ENCODE measurements at places on chromosomes 1 and 21. TPM values are rescaled to one million over a fixed set of nuclear protein-coding genes. Genes with fewer than 3 reads are reported as not detected.

The OR2L13 gene
- not detected for total RNA-seq

GRCh38 chr1:231778009-231778719 is 151.6 kb downstream of the DISC1 start:
- no peak for DNase-seq

The GCSAML gene
- 0.04 TPM for total RNA-seq

DNA sequence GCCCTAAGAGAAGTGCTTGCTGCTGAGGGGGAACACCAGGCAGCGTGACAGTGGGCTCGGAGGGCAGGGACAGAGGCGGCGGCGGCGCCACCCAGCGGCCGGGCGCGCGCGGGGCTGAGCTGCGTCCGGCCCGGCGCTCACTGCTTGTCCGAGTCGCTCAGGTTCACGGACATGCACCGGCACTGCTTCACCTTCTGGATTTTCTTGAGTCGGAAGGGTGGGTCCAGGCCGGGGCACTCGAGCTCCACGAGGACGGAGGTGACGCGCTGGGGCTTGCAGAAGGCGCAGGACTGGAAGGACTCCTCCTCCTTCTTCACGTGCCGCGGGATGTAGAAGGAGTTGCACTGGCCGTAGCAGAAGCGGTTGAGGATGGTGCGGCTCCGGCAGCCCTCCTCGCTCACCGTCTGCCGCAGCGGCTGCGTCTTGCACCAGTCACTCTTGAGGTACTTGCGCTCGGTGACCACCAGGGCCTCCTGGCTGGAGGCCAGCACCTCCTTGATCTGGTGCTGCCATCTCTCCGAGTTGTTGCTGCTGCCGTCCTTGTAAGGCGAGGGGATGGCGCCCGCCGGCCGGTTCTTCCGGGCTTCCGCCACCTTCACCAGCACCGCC is 119.0 kb downstream of the GREM2 start:
- DNase-seq: no peak

DNA sequence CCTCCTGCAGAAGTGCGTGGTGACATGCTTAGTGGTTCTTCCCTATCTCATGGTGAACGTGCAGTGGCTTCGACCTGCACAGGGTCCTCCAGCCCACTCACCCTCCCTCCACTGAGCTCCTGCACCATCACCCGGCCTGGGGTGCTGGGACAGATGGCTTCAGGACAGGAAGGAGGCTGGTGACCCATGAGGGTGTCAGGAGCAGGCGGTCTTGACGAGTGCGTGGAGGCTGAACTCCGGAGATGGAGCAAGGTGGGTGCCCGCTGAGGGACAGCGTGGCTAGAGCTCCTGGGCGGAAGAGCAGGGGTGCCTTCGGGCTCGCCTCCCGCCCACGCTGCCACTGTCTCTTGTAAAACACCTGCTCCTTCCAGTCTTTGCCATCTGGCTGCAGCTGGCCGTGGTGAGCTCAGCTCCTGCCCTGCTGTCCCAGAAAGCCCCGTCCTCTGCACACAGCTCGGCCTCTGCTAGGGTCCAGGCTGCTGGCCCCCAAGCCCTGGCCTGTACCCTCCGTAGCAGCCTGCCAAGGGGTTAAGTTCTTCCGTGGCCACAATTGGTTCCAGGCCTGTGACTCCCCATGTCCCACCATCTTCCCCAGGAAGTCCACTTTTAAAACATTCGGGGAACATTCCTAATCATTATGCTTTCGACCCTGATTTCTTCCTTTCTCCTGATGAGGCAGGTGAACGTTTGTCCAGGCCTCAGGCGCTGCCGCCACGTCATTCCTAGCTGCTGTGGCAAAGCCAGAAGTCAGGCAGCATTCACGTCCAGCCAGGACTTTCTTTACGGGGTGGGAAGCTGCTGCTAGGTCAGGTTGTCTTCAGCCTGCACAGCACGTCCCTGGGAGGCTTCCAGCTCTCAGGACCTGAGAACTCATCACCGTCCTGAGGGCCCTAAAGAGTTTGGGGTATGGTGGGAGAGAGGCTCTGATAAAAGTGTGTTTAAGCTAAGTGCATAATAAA is 8.1 kb downstream of the KRTAP10-1 start:
- no peak for DNase-seq

The CLCA4 gene
- total RNA-seq: not detected

Measured in kidney epithelial cell (primary cell).